ENCODE measurements at places on chromosomes 2 and 18.
A peak's percentile ranks its signal among the peaks of the same experiment; 100 is the strongest.

- no peak for DNase-seq
These were observed 8.5 kb upstream of the LYPD1 start for GRCh38 chr2:132678483-132678882.

DNA sequence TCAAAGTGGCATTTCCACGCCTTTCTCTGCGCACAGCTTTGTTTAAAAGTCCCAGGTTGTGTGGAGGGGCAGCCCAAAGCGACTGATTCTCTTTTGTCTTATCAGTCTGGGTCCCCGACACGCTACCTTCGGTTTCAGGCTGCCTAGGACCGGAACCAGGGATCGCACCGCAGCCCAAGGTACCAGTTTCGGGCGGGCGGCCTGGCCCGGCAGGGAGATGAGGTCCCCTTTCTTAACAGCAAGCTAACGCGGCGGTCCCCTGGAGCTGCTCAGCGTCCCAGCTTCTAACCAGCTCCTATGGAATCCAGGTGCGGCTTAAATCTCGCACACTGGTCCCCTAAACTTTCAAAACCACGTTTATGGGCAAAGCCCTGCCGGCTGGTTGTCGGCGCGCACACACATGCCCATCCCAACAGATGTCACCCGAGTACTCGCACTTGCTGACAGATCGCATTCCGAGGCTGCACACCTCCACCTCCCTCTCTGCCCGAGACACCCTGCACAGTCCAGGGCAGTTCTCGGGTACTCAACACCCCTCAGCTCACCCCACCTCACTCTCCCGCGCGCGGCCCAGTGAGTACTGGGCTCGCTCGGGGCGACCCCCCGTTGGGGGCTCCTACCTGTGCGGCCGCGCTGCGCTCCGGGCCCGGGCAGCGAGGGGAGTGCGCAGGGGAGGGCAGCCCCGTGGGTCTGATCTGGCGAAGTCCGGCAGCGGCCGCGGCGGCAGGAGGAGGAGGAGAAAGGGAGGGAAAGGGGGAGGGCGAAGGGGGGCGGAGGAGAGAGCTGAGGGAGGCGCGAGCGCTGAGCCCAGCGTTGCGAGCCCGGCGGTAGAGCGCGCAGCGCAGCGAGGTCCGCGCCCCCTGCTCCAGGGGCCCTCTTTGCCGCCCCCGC lies at the start of gene EFEMP1:
TSS of gene EFEMP1 (minus strand) at position 692 of the 891 bp plus-strand sequence. CDS start 1,342 bp downstream, outside the sequence.
- DNase-seq = peak; percentile 56

GRCh38 chr2:151482171-151482725 lies 72.5 kb downstream of the RIF1 start:
- DNase-seq = no peak

DNA sequence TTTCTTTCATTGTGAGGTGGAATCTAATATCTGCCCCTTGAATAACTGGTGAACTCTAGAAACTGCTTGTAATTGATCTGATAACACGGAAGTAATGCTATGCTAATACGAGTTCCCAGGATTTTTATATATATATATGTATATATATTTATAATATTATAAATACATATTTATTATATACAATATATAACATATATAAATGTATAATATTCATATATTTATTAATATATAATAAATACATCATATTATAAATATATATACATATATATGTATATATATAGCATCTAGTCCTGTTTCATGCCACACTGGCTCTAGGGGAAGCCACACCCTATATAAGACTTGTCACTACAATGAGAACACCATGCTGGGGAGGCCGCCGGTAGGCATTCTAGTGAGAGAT lies 156.7 kb upstream of the CDH19 start:
- no peak for DNase-seq

GRCh38 chr2:104969564-104969963 lies 68.3 kb upstream of the MRPS9 start:
- DNase-seq = no peak

DNA sequence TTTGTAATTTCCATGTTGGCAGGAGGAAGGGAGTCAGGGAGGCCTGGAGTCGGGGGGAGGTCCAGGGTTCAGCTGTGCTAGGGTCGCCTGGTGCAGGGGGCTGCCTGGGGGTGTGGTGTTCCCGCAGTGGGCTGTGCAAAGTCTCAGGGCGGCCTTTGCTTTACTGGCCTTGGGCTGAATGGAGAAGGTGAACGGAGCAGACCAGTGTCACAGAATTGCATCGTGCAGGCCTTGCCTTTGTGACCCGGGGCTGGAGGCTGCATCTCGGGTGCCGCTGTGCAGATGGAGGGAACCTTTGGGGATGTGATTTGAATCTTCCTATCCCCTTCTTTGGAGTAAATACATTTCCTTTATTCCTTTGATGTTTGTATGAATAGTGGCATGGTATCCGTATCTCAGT lies 8.8 kb downstream of the SNTG2 start:
- DNase-seq = no peak

DNA sequence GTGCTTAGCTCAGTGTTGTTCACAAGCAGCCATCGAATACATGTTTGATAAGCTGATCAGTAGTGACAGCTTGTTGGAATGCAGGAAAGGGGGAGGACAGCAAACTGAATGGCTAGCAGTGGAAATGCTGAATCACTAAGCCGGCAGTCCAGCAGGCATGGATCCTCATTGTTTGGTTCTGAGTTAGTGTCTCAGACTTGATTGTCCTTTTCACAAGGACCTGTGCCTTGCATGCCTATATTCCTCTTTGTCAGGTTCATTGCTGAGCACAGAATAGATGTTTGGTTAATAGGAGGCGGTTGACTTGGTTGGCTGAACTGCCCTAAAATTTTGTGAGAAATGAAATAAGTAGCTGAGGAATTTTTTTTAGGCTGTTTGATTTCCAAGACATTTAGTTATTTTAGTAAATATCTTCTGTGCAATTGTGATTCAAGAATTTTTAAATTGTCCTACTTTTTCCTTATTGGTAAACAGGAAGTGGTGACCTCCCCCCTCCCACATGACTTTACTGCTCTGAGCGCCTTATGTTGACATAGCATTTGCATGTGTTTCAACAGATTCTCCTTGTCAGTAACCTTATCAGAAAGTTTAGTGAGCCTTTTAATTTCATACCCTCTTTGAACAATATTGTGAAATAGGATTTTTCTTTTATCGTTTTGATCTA lies 21.4 kb upstream of the STON1 start:
- no peak for DNase-seq

- DNase-seq = no peak
These were observed 14.4 kb downstream of the HYCC2 start for GRCh38 chr2:201057087-201057521.

DNA sequence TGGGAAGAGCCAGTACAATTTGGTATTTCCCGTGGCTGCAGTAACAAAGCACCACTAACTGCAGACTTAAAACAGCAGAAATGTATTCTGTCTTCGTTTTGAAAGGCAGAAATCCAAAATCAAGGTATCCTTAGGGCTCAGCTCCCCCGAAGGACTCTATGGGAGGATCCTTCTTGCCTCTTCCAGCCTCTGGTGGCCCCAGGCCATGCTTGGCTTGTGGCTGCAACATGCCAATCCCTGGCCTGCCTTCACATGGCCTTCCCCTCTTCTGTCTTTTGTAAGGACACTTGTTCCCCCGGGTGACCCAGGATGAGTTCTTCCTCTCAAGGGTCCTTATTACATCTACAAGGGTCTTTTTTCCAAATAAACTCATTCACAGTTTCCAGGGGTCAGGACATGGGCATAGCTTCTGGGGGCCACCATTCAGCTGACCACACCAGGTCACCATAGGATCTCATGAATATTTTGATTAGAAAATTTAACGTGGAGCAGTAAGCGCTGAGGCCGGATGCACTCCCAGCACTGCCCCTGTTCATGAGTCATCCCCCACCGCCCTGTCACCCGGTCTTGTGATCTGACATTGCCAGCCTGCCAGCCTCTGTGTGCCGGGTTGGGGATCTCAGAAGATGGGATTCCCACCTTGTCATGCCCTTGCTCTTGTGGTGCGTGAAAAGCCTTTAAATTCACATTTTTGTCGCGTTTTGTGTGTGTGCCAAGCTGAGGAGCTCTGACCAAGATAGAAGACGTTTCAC lies 61.2 kb upstream of the B3GNT7 start:
- no peak for DNase-seq

- DNase-seq = no peak
These were observed 280.9 kb upstream of the STON1 start for GRCh38 chr2:48249025-48249424.

DNA sequence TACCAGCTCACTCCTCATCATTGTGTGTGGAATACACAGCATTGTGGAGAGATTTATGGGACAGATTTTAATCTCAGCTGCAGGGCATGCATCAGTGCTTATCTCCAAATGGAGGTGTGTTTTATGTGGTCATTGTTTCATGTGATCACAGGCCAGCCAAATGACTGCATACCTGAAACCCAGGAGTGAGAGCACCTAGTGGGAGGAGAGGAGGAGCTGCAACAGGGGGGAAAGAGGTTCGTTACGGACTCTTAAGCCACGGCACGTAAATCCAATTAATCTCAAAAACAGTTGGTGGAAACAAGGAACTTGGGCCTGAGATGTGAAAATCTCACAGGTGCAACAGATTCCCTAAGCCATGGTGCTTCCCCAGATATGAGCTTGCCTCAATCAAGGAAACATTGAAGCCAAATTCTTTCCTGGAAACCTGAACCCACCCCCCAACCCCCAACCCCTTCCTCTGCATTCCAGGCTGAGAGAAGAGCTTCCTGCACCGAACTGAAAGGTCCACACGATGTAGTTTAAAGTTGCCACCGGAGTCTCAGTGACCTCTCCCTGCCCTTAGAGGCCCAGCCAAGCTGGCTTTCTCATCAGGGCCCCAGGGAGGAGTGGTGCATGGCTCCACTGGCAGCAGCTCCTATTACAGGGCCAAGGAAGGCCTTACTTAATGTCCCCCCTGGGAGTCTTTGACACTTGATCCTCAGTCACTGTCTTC lies 167.4 kb downstream of the C1D start:
- DNase-seq = no peak

DNA sequence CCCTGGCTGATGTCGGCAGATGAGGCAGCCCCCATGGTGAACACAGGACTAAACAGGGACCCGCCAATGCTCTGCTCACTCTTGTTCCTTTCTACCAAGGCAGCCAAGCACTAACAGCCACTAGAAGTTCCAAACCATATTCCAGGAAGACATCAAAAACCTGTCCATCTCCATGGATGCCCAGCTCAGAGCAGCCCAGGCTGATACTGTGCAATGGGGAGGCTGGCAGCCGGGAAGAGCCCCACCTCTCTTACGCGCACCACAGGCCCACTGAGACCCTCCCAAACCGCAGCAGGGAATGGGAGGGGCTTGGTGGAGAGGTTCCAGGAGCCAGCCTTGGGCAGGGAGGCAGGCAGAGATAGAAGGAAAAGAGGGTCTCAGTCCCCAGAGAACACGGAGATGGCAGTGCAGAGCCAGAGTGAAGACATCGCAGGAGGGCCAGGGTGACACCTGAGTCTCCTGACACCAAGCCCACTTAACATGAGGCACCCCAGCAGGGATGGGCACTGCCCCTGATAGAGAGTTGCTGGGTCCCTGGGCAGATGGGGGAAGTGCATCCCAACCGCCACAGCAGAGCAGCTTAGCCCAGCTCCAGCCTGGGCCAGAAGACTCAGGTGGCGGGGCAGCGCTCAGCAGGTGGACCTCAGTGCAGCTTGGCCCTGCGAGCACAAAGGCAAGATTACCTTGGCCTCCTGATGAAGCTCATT lies 3.4 kb downstream of the HS6ST1 start:
- DNase-seq = no peak

- no peak for DNase-seq
These were observed 451.2 kb downstream of the CNTNAP5 start for GRCh38 chr2:124476291-124476690.

- no peak for DNase-seq
These were observed 39.1 kb downstream of the SH3RF3 start for GRCh38 chr2:109168086-109168485.

GRCh38 chr2:199460101-199460671 lies 2.4 kb upstream of the SATB2 start:
- DNase-seq = peak; percentile 57

DNA sequence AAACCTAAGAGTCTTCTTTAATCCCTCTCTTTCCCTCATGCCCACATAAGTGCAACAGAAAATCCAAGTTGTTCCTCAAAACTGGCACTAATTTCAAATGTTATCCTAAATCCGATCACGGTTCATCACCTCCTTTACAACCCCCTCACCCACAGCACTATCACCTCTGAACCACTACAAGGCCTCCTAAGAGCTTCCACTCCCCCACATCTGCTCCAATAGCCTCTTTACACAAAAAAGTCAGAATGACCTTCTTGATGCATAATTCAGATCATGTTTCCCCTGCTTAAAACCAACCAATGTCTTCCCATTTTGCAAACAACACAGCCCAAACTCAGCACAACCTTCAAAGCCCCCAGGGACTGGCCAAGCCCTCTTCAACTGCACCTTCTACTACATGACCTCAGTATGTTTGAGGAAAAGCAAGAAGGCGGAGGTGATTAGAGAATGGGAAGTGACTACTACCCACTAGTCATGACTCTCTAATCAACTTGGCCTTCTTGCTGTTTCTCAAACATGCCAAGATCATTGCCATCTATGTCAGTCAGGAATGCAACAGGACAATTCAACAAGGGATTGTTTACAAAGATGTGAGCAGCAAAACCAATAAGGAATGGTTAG lies 34.6 kb upstream of the GCC2 start:
- DNase-seq = no peak

DNA sequence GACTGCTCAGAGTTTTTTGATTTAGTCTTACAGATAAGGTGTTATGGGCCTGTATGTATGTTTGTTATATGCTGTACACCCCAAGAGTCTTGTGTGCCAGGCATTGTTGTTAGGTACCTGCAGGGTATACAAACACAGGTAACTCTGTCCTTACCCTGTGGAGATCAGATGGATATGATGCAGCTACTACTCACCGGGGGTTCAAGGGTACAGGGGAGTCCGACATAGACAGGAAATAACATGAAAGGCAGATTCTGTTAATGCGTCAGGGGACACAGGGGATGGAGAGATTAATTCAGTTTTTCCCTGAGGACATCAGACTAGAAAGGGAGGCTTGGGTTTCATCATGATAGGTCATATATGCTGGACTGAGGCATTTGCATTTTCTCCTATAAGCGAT lies 31.3 kb downstream of the TRAK2 start:
- DNase-seq = no peak

DNA sequence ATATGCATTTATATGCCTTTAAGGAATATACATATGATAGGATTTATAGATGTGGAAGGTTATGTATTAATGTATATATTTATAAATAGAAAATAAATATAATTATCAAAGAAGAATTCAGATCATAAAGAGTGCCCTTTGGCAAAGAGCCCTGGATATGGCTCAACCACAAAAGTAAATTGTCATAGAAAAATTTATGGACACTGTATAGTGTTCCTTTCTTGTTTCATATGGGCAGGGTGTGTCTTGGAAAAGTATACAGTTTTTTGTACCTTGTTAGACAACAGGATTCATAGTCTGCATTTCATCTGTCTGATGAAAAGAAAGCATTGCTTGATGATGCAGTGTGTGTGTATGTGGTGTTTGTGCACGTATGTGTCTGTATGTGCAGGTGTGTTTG lies 2.9 kb downstream of the UGT1A7 start:
- DNase-seq = no peak

DNA sequence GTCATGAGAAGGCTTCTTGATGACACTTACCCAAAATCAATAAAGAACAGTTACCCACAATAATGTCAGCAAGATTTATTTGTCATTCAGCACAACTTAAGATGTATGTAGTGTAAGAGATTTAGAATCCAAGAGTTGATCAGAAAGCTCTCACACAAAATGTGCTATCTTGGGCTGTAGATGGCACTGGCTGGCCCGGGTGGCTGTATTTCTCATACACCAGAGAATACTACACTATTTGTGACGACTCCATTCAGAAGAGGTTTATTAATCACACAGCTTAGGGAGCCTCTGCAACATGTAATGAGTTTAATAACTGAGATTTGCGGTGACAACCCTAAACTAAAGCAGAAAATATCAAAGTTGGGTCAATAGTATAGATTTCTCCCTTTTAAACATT lies 530.4 kb upstream of the KLHL29 start:
- DNase-seq = no peak
